ENCODE measurements at places on chromosomes 1 and 21.

DNA sequence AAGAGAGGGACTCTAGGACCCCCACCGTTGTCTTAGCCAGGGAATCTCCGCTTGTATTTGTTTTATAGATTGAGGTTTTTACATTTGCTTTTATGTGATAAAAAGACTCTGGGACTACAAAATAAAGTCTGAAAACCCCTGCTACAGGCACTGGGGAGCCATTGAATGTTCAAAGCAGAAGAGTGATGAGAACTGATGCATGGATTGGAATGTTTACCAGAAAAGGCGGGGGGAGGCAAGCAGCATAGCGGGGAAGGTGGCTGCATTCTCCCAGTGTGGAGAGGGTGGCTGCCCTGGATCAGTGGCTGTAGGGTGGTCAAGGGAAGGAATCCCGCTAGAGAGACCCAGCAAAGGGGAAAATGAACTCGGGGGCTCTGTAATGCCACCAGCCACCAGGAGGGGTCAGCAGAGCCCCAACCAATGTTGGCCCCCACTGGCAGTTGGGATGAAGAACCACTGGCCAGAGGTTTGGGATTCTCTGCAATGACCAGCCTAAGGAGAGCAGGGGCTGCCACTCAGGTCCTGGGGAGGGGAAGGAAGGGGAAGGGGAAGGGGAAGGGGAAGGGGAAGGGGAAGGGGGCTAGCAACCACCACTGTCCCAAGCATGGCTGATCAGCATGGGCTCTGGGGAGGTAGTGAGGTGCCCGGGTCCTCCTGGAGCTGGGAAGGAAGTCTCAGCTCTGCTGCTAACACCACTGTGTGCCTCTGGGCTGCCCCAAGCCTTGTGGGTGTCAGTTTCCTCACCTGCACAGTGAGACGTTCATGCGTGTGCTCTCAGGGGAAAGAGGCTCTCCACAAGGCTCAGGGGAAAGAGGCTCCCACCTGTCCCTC, 19.2 kb upstream of the PEF1 start:
- peak; percentile 58 for DNase-seq

GRCh38 chr1:115447672-115448071, 109.6 kb upstream of the NGF start:
- DNase-seq = no peak

DNA sequence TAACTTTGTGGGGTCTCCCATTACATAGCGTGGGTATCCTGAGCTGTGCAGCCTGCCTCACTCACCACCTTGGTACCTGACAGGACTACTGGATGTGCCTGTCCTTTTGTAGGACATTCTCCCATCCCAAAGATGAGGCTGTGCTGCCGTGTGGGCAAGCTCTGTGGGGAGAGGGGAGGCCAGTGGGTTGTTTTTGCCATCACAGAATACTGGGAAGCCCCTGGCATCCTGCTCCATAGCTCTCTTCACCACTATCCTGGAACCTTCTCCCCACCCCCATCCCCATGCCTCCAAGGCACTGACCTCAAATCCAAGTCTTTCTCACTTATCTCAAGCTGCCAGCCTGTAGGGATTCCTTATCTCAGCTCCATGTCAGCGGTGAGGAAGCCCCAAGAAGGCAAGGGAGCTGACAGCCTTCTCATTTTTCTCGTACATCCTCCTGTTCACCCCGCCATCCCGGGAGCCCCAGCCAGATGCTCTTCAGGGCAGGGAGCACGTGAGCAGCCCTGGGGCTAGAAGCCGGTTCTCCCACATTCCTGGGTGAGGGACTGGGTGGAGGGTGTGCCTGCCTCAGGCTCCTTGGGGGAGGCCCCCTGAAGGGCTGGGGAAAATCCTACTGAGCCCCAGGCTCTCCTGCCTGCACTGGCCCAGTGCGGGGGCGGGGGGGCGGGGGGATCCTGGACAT, 2.4 kb upstream of the ELF3 start:
- DNase-seq = no peak

GRCh38 chr21:45361033-45361997, 43.6 kb upstream of the COL18A1 start:
- DNase-seq = no peak

DNA sequence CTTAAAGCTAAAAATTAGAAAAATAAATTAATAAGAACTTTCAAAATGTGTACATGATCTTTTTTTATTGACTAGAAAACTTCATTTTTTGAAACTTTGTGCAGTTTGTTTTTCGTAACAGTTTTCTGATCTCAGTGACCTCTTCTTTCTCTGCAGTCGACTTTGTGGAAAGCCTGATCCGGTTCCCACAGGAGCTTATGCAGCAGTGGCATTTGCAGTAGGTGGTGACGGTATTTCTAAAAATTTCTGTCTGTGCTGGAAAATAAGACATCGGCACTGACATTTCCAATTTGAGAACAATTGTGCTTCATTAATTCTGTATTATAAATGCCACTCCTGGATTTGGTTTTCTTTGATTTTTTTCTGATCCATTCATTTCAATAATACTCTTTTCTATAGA, 68.8 kb downstream of the CLDN17 start:
- DNase-seq = no peak

- no peak for DNase-seq
Observed at GRCh38 chr1:204548265-204548664, 32.1 kb downstream of the MDM4 start.

DNA sequence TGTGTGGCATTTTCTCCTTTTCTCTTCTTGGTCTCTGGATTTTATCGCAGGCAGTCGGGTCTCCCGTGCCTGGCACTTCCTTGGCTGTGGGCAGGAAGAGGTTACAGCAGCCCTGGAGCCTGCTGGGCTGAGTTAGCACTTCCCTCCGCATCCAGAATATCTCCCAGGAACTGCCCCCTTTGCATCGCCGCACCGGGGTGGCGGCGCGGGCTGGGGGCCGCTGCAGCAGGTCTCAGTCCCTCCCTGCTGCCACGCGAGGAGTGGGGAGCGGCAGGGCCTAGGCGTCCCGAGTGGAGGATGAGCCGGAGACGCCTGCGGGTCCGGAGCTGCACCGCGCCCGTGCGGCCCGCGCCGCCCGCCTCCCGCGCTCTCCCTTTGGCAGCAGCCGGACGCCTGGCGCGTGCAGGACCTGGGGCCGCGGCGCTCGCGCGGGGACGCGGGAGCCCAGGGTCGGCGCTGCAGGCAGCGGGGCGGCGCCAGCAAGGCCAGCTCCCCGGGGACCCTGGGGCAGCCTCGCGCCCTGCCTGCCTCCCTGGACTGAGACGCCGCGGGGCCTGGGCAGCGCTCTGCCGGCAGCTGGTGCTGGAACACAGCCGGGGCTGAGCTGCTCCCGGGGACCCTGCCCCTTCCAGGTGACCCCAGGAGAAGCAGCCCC, 192.8 kb downstream of the PRDM2 start:
- no peak for DNase-seq

- no peak for DNase-seq
Observed at GRCh38 chr1:162215902-162216301, 146.4 kb downstream of the NOS1AP start.

DNA sequence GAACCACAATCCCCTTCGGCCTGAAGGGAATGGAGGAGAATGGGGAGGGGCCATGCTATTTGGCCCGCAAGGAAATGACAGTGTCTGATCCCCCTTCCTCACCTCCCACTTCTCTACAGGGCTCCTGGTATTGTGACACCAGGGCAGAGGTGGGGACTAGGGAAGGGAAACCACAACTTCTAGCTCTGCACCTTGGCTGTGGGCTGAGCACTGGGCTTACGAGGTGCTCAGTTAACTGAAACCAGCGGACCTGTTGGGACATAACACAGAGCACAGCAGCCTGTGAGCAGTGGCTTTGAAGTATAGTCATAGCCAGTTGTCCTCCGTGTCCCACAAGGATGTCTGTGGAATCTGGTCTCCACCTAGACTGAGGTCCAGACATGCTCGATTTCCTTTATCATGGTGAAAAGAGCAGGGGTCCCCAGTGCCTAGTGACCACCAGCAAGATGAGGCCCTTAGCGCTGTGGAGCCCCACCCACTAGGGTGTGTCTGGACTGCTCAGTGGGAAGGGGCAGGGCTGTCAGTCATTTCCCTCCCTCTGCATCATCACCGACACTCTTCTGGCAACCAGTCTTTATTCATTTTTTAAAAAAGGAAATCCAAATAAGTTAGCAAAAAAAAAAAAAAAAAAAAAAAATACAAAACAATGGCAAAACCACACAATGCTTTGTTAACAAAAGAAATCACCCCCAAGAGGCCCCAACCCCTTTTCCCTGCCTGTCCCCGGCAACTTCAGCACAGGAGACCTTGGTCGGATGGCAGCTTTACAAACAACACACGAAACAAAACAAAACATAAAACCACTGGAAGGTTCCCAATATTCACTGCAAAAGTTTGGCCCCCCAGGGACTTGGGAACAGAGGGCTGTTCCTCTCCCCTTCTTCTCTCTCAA, 3.0 kb downstream of the MYOG start:
- DNase-seq = no peak

DNA sequence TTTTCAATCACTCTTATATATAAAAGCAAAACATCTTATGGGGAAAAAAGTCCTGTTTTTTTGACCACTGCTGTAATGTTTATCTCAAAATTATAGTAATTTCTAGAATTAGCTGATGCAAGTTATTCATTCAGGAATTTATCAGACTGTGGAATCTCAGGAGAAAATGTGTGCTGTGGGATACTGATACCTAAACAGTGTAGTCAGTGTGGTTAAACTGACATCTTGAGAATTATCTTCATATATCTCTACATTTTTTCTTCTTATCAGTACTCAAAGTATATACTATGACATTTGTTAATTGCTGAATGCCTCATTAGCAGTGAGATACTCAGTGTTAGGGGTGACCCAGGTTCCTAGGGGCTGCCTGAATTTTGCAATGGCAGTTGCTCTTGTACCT, 839.3 kb downstream of the KCNT2 start:
- no peak for DNase-seq

- DNase-seq = no peak
Observed at GRCh38 chr1:50491142-50491541, 67.9 kb upstream of the DMRTA2 start.

DNA sequence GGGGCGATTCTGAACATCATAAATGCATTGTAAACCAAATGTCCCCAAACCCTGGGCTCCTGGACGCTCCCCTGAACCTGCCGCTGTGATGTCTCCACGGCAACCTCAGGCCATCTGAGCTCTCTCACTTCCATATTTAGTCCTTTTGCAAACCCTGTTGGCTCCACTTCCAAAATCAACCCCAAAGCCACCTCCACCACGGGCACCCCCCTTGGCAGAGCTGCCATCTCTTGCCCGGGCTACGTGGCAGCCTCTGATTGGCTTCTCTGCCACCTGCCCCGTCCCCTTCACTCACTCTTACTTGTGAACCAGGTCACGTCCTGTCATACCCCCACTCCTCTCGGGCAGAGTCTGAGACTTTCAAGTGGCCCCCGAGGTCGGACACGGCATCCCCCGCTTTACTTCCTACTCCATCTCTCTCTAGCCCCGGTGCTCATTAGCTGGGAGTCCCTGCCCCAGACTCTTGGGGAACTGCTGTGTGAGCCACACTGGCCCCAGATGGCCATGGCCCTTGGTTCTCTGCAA, 15.8 kb downstream of the PRXL2B start:
- no peak for DNase-seq

GRCh38 chr1:169694304-169695075, 16.9 kb downstream of the SELL start:
- peak; percentile 21 for DNase-seq

DNA sequence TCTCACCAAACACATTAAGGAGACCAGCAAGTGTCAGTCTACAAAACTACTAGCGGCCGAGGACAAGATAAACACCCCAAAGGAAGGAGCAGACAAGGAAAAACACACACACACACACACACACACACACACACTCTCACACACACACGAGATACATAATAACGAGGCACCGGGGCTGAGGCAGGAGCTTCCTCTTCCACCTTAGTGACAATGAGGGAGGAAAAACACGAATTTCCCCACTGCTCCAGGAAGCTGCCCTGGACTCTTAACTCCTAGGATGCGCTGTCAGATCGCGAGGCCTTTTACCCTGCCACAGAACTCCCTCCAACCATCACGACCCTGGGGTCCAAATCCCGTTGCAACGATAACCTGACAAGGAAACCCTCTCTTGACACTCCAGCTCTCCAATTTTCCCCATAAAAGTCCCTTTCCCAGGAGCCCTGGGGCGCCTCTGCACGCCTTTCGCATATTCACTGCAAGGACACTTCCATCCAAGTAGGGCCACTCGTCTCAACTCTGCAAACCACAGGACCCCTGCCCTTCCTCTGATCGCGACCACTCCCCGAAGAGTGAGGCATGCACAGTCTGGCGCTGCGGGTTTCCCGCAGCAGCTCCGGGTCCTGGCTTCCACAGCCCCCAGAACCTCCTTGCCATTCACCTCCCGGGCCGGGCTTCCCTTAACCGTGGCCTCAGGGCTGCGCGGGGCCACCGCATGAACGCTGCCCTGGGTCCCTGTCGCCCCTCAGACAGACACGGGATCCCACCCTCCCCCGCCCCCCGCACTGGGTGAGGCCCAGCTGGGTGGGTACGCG, 581 bp downstream of the ETV3 start:
- DNase-seq = no peak

DNA sequence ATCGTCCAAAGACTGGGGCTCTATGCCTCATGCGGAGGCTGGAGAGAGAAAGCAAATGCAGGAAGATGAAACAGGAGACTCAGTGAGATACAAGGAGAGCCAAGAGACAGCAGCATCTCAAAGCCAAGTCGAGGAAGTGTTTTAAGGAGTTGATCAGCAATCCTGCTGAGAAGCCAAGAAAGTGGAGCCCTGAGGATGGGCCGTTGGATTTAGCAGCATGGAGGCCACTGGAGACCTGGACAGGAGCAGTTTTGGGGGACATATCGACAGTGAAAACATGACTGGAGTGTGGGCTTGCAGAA, 107.4 kb upstream of the ZBTB40 start:
- DNase-seq = no peak

- no peak for DNase-seq
Observed at GRCh38 chr1:159986531-159986930, 32.5 kb upstream of the SLAMF9 start.

DNA sequence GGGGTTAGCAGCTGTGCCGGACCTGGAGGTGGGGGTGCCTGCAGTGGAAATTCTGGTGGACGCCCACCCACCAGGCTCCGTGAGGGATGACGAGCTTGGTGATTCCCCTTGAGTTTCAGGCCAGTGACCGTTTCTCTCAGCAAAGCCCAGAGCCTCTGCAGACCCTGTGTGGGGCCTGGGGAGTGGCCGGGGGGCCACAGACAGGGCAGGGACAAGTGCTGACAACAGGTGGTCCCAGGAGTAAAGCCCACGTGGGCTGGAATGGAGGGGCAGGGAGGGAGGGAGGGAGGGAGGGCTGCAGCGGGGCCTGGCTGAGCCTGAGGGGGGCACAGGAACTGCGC, 52.8 kb downstream of the COL18A1 start:
- no peak for DNase-seq

- DNase-seq = no peak
Observed at GRCh38 chr1:160206421-160207117, 1.4 kb downstream of the PEA15 start.

DNA sequence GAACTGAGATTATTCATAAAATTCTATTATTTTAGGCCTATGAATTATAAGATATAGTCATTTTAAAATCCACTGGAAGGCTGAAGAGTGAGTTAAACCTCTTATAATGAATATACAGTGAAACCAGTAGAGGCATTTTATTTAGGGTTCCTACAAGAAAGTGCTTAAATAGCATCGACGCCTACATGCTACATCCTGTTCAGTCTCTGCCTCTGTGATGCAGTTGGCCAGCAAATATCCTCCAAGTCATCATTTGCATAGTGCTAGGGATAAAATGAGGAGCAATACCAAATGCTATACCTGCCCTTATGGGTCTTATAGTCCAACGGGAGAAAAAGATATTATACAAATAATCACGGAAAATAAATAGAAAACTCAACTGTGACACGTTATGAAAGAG, 59.6 kb downstream of the EDEM3 start:
- DNase-seq = no peak

GRCh38 chr1:52520148-52520547, 32.7 kb downstream of the TUT4 start:
- DNase-seq = no peak
